ENCODE measurements at places on chromosomes 6 and 20. TPM values are rescaled to one million over a fixed set of nuclear protein-coding genes. Genes with fewer than 3 reads are reported as not detected.

The PPIL1 gene
- total RNA-seq = 35.9 TPM

The CDC40 gene
- 20.4 TPM for total RNA-seq

The NMBR gene
- total RNA-seq = not detected

The BACH2 gene
- 5.2 TPM for total RNA-seq

The RNF39 gene
- total RNA-seq = 29.1 TPM

The SLC17A4 gene
- total RNA-seq = not detected

The PI16 gene
- 18.0 TPM for total RNA-seq

The SIRPD gene
- total RNA-seq = 1.9 TPM

The APCDD1L gene
- total RNA-seq = 0.23 TPM

The METTL24 gene
- 0.96 TPM for total RNA-seq

The CFB gene
- 32.1 TPM for total RNA-seq

The NR2E1 gene
- not detected for total RNA-seq

The BAG2 gene
- total RNA-seq = 5.4 TPM

The BLTP3A gene
- 24.3 TPM for total RNA-seq

The MAPK13 gene
- total RNA-seq = 34.6 TPM

The MOCS3 gene
- total RNA-seq = 7.9 TPM

The RAET1L gene
- total RNA-seq = not detected

The ZNF165 gene
- 1.3 TPM for total RNA-seq

The NRN1 gene
- total RNA-seq = 1.1 TPM

The RGS19 gene
- 13.3 TPM for total RNA-seq

The HLA-DQB1 gene
- total RNA-seq = 1.0 TPM

The SENP6 gene
- 99.5 TPM for total RNA-seq

The SH3BGRL2 gene
- total RNA-seq = 26.8 TPM

The NAPB gene
- total RNA-seq = 24.3 TPM

The GMPR gene
- total RNA-seq = 266 TPM

The ARFRP1 gene
- total RNA-seq = 50.8 TPM

The CAPN11 gene
- total RNA-seq = not detected

The BPIFA1 gene
- total RNA-seq = not detected

The HLA-DMA gene
- total RNA-seq = 26.1 TPM

The GCNT2 gene
- total RNA-seq = 58.2 TPM

The PLG gene
- total RNA-seq = not detected

The SLC17A9 gene
- 0.41 TPM for total RNA-seq

The GRIK2 gene
- total RNA-seq = 2.6 TPM

The MAS1 gene
- total RNA-seq = not detected

The TMEM200A gene
- total RNA-seq = 0.87 TPM

The MUCL3 gene
- total RNA-seq = not detected

The MOG gene
- not detected for total RNA-seq

The CAGE1 gene
- total RNA-seq = 1.2 TPM

The COX4I2 gene
- total RNA-seq = 0.41 TPM

The OR2J1 gene
- not detected for total RNA-seq

The CST1 gene
- total RNA-seq = 1.2 TPM

The SLC9A8 gene
- 26.4 TPM for total RNA-seq

Data from prostate gland (tissue), 2 donors.